ENCODE measurements at places on chromosomes 2 and 18.

GRCh38 chr18:79105455-79105854 is 36.3 kb downstream of the ATP9B start:
- no peak for DNase-seq

GRCh38 chr2:149331023-149331400 is 625 bp downstream of the LYPD6 start:
- no peak for DNase-seq

DNA sequence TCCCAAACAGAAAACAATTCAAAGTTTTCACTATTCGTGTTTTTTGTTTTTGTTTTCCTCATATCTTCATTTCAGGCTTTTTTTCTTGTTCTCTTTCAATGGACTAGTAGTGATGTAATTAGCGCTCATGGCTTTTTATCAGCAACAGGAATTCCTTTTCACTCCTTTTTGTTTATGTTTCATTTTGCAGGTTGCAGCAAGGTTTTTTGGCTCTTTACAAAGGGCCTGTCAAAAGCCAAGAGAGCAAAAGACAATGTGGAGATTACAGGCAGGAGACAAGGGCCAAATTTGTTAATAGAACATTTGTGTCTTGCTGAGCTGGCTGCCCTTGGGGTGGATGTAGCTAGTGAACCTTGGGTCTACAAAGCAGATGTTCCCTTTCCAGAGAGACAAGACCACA is 467.4 kb upstream of the CDH20 start:
- no peak for DNase-seq

- no peak for DNase-seq
Measured at GRCh38 chr2:169739351-169739750, 5.7 kb downstream of the KLHL23 start.

DNA sequence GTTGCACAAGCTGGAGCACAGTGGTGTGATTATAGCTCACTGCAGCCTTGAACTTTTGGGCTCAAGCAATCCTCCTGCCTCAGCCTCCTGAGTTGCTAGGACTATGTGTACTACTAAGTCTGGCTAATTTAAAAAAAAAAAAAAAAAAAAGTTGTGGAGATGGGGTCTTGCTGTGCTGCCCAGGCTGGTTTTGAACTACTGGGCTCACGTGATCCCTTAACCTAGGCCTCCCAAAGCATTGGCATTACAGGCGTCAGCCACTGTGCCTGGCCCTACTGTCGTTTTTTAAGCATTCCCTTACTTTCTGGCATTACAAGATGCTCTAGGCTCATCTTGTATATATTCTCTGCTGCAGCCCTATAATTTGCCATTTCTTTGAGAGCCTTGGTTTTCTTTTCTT is 88.3 kb downstream of the RAPH1 start:
- DNase-seq, result no peak

DNA sequence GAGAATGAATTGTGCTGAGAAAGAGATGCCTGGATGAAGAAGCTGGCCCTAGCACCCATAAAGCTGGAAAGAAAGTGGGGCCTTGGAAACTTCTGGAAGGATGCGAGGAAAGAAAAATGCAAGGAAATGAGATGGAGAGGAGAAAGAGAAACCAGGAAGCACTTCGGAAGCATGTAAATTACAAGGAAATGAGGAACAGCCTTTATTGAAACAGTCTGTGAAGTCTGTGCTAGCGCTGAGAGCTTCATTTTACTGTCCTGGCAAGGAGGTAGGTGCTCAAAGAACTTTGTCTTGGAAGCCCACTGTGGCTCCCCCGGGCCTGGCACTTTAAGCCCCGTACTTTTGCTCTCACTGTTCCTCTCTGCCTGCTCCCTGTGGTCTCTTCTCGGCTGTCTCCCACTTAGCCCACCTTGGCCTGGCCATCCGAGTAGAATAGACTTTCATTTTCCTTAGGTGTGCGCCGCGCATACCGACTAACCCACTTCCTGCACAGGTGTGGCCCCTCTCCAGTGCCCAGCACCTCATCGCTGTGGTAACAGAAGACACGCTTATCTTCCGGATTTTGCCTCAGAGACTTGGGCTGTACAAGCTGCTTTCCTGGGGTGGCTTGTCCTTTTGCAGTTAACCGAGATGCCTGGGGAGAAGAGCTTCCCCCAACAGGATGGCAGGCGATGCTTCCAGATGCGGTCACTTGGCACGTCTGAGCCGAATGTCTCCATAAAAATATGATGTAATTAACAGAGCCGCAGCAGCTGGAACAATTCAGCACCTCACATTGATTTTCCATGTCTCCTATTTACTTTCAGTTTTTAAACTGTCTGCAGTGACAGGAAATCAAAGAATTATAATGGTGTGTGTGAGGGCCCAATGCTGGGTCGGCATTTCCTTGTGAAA is 199.6 kb downstream of the HRH4 start:
- peak; percentile 70 for DNase-seq

DNA sequence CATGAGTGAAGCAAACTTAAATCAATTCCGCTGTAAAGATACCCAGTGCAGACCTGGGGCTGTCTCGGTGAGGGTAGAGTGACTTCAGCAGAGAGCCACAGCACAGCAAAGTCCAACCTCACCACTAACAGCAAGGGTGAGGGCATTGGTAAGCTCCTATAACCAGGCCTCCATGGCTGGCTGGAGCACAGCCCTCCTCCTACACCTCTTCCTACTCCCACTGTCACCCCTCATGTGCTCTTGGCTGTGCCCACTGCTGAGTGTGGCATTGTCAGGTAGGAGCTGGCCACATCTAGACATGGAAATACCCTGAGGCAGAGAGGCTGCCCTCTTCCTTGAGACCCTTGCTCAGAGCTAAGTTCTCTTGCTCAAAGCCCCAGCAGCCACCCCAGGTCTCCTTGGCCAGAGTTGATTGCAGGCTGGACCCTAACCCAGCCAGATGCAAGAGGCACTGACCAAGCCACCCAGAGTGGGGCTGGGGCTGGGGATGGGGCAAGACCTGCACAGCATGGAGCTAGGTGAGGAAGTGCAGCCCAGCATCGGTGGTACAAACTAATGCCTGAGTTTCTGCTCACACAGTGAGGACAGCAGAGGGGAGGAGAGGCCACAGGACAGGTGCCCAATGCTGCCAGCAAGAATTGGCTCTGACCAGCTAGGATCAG is 77.6 kb upstream of the RAB6C start:
- DNase-seq, result no peak

DNA sequence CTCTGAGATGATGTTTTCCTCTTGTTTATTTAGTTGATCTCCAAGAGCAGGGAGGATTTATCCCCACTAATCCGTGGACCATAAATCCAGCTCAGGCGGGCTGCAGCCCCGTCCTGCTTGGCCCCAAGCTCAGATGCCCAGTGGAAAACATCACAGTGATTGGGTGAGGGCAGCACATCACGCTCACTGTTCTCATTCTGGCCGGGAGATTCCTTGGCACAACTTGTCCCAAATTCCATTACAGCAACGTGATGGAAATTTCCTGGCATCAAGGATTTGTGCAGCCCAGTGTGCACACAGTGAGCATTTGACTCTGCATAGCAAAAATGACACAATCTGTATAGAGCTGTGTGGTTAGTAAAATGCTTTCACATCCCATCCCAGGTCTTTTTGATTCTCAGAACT is 96.8 kb downstream of the VAPA start:
- DNase-seq, result peak; percentile 37

- DNase-seq, result no peak
Measured at GRCh38 chr18:38706373-38706772, 1140.8 kb upstream of the CELF4 start.

DNA sequence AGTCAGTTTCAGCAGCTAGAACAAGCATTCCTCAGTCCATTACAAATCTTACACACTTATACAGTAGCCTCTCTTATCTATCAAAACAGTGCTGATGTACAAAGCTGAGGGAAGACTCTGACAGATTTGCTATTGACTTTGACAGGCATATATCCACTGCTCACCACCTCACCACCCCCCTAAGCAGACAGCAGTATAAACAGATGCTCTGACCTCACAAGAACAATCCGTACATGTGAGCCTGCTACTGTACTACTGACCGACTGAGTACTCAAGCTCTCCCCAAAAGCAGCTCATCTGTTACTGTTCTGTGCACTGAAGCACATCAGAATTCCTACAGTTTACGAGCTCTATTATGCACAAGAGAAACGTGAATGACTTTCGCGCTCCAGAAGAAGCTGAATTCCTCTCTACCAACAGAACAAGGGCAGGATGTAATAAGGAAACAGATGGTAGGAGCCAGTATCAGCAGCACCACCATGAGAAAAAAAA is 95.6 kb upstream of the PDE1A start:
- DNase-seq, result no peak

DNA sequence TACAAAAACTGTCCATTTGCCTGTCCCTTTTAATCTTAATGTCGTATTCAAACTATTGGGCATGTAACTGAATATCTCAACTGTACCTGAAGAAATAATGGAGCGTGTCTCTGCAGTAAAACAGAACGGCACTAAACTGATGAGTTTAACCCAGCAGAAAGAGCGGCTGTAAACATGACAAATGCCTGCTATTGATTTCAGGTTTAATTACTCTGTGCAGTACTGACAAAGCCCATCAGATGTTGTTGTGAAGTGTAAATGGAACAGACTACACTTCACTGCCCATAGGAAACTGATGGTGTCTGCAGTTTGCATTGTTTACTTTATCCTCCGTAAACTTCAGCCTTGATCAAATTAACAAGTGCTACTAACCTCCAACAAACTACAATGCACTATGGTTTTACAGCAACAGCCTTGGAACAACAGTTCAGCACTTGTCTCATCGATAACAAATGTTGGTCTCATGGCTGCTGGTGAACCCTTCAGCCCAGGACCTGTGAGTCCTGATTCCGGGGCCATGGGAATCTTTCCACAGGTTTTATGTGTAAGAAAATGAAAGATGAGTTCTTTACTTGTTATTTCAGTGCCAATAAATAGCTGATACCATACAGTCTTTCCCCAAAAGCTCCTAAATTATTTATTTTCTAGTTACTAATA is 316.5 kb downstream of the CCDC178 start:
- no peak for DNase-seq

DNA sequence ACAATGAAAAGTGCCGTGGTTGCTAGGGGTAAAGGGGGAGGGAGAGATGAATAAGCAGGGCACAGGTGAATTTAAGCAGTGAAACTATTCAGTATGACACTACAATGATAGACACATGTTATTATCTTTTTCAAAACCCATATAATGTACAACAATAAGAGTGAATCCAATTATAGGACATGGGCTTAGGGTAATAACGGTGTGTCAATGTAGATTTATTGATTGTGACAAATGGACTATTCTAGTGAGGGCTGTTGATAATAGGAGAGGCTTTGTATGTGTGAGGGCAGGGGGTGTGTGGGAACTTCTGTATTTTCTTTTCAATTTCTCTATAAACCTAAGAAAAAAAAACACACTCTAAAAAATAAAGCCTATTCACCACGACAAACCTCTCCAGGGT is 223.8 kb downstream of the RIT2 start:
- no peak for DNase-seq

- no peak for DNase-seq
Measured at GRCh38 chr2:113077921-113078320, 10.2 kb downstream of the IL1F10 start.

- DNase-seq, result no peak
Measured at GRCh38 chr2:201401815-201402214, 44.7 kb upstream of the FLACC1 start.

DNA sequence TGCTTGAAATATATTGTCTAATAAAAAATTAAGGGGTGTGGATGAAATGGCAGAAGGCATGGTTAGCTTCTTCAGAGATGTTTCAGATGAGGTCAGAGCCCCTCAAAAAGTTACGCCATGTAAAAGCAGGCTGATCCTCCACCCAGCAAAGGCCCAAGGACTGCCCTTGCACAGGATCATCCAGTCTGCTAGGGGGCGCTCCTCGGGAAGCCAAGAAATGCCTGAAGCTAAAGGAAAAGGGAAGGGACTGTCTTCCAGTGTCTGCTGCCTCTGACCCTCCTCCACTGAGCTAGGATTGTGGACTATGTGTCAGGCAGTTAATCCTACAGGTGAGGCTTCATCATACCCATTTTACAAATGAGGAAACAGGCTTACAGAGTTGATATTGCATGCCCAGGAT is 33.8 kb upstream of the TEX51 start:
- no peak for DNase-seq

DNA sequence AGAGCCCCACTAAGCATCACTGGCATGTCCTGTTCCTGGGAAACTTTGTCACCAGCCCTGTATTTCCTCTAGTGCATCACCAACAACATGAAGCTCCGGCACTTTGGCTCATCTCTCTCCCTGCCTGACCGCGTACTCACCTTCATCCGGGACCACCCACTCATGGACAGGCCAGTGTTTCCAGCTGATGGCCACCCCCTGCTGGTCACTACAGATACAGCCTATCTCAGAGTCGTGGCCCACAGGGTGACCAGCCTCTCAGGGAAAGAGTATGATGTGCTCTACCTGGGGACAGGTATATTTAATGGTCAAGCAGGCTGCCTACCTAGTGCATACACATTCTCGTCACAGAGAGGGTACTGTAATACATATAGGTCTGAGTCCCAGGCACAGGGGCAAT is 21.0 kb downstream of the SEMA4F start:
- DNase-seq, result no peak

- DNase-seq, result no peak
Measured at GRCh38 chr2:212299943-212300342, 238.7 kb downstream of the ERBB4 start.

GRCh38 chr2:131417886-131418285 is 53.9 kb upstream of the RAB6D start:
- DNase-seq, result no peak

- peak; percentile 63 for DNase-seq
Measured at GRCh38 chr2:201343559-201343958, 13.6 kb downstream of the FLACC1 start.

- DNase-seq, result no peak
Measured at GRCh38 chr18:35095983-35096676, 54.9 kb downstream of the MAPRE2 start.

DNA sequence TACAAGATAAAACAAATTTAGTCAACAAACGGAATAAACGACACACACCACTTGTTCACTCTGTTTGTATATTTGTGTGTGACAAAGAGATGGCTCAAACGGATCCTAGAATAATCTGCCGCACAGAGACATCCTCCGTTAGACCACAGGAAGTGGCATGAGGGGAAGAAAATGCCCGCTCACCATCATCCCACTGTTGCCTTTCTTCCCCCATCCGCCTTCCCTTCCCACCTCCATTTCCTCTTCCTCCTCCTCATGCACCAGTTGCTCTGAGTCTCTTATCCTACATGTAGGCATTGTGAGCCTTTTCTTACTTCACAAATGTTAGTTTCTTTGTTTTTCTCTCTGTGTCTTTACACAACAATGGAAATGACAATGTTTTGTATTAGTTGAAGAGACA is 228.5 kb upstream of the SMIM21 start:
- no peak for DNase-seq

DNA sequence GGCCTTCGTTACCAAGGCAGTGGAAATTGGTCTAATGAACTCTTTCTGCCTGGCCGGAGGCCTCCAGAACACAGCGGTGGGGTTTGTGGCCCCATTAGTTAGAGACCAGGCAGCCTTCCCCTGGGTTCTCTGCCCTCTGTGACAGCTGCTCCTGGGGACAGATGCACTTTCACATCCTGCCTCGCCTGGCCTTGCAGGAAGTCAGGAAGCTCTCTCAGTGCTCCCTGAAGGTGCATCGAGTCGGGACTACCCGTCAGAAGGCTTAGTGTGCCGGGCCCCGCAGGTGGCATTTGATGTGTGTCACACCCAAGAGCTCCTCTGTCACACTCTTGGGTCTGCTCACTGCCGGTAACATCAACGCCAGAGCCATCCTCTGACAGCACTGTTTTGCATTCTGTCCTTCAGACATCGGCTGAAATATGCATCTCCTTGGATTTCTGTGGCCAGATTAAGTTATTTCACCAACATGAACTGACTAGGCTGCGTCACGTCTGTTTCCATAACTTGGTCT is 158.3 kb downstream of the LDLRAD4 start:
- no peak for DNase-seq

Data from RPMI8226 (cell line).